Body of pancreas (tissue), 4 donors: ENCODE measurements at places on chromosomes 2 and 18. TPM values are rescaled to one million over a fixed set of nuclear protein-coding genes. Genes with fewer than 3 reads are reported as not detected.
A peak's percentile ranks its signal among the peaks of the same experiment; 100 is the strongest.

GRCh38 chr2:162344617-162344950, 652 bp downstream of the GCA start:
- H3K36me3 ChIP-seq: no peaks in the 10 kb centered on the region
- no peaks in the 10 kb centered on the region for H3K27me3 ChIP-seq
- H3K4me1 ChIP-seq: peaks cover 9% of the 10 kb centered on the region
- peak overlapping the region; percentile 1 for H3K4me3 ChIP-seq
- peak overlapping the region; percentile 91 for H3K27ac ChIP-seq

DNA sequence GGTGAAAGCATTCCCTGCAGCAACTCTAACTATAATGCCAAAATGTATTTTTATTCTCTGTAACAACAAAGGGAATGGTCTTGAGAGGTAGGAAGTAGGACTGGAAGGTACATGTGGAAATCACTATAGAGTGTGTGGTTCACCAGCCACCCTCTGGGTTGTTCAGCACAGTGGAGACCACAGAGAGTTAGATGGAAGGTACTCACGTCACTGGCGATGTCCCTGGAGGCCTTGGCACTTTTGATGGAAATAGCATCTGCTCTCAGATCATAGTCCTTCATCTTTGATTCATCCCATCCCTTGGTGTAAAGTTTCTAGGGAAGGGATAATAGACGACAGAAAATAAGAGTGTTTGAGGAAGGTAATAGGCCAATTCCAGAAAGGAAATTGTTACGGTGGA, 124.0 kb downstream of the NEB start:
- no peak for DNase-seq
- H3K4me3 ChIP-seq: no peak overlapping the region
- no peak overlapping the region for H3K27ac ChIP-seq
- H3K36me3 ChIP-seq: no peaks in the 10 kb centered on the region
- no peaks in the 10 kb centered on the region for H3K27me3 ChIP-seq
- no peaks in the 10 kb centered on the region for H3K4me1 ChIP-seq

Gene RGPD8
- total RNA-seq: 22.7 TPM

Gene B4GALT6
- total RNA-seq: 0.66 TPM

Gene ALK
- total RNA-seq: under 0.01 TPM

Gene CRYGC
- total RNA-seq: not detected

Gene DES
- 12.7 TPM for total RNA-seq

Gene C2orf66
- total RNA-seq: 0.33 TPM

Gene ACVR1
- total RNA-seq: 18.5 TPM
